HFFc6 (cell line): ENCODE measurements at places on chromosomes 5 and 9. TPM values are rescaled to one million over a fixed set of nuclear protein-coding genes. Genes with fewer than 3 reads are reported as not detected.

Gene ZBTB5
- 5.4 to 6.5 TPM (median 5.8 TPM) in 3 replicates for total RNA-seq

Gene HMGXB3
- 37.5 to 40.6 TPM (median 38.8 TPM) in 3 replicates for total RNA-seq

Gene KIF20A
- 34.8 and 78.8 TPM in 2 replicates for total RNA-seq

Gene MEIKIN
- total RNA-seq = not detected in 2 replicates

- no peak for DNase-seq
Observed at GRCh38 chr5:96582343-96582742, 79.8 kb upstream of the CAST start.

DNA sequence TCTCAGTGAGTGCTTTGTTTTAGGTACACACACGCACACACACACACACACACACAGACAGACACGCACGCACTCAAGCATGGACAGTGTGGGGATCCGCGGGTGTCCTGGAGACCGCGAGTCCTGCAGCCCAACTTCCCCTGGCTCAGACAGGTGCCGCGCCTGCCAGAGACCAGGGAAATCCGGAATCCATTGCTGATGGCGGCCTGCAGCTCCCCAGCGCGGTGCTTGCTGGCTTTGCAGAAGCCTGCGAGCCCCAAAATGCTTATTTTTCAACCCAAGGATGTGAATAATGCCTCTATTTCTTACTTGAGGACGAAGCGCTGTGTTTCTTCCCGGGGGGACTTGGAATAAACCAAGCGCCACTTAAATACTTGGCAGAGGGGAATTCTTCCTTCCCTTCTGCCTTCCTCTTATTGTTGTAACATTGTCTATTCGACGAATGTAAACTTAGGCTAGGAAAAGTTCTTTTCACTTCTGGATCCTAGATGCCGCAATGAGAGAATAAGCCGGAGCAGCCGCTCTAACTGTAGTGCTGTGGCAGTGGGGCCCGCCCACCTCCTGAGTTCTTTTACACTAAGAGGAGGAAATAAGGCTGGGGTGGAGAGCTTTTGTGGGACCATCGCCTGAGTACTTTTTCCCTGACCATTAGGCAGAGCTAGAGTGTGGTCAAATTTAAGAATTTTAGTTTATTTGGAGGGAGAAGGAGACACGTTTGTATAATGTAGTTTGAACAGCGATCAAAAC, 802 bp downstream of the ITGA2 start:
- peak; percentile 63 for DNase-seq

GRCh38 chr9:95497772-95498171, 19.0 kb downstream of the PTCH1 start:
- DNase-seq = no peak

GRCh38 chr9:99633265-99633664, 188.4 kb upstream of the NR4A3 start:
- no peak for DNase-seq

- peak; percentile 44 for DNase-seq
Observed at GRCh38 chr5:66828548-66829357, 232.6 kb downstream of the MAST4 start.

DNA sequence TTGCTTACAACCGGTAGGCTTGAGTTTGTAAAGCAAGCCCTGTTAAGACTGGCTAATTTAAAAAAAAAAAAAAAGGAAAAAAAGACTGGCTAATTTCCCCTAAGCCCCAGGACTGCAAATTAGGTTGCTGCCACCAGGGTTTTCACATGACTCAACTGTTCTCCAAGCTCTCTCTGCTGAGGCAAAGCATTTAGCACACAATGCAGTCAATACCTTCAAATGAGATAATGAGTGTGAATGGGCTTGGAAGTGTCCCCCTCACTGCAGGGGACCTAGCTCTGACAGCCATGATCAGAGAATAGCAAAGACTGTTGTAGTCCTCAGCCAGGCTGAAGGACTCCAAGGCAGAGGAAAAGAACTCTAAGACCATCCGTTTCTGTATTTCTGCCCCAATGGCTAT, 42.8 kb upstream of the ZSWIM6 start:
- DNase-seq = no peak

DNA sequence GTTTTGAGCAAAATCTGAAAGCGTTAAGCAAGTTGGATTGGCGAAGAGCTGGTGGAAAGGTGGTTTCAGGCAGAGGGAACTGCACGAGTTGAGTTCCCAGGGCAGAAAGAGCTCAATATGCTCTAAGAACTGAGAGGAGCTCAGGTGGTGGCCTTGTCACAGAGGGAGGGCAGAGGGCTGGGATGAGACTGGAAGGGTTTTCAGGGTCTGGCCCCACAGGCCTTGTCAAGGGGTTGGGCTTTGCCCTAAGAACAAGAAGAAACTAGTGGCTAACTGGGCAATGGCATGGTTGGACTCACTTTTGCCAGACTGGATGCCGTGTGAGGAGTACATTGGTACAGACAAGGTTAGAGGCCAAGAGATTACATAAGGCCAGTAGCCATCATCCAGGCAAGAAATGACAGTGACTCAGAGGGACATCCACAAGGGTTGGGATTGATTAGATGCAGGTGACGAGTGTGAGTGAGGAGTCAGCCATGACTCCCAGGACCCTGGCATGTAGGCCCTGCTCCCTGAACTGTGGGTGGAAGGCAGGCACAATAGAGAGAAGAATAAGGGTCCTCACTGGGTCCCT, 75.1 kb upstream of the SMIM23 start:
- DNase-seq = no peak

DNA sequence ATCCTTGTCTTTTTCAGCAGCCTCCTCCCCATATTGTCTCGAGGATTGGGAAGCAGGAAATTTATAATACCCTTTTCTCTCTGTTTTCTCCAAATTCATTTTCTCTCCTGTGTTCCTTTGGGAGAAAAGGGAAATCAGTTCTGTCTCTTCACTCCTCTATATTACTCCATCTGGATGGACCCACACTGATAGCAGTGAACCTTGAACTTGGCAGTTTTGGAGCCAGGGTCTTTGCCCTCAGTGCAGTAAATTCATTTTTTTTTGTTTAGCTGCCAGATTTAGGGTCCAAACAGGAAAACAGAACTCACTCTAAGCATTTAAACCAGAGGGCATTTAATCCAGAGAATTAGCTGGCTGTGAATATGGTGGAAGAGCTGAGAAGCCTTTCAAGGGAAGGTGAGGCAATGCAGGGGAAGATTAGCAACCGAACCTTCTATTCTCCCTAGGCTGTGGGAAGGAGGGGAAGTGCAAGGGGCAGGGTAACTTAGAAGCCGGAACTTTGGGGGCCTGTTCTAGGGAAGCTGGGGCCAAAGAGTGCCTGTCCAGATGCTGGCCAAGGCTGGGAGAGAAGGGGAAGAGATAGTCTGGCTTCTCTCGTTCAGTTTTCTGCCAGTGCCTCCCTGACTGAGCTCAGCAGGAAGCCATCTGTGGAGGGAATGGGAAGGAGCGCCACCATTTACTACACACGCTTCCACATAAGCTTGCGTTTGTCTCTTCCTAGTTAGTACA, 16.3 kb upstream of the NPR2 start:
- no peak for DNase-seq

DNA sequence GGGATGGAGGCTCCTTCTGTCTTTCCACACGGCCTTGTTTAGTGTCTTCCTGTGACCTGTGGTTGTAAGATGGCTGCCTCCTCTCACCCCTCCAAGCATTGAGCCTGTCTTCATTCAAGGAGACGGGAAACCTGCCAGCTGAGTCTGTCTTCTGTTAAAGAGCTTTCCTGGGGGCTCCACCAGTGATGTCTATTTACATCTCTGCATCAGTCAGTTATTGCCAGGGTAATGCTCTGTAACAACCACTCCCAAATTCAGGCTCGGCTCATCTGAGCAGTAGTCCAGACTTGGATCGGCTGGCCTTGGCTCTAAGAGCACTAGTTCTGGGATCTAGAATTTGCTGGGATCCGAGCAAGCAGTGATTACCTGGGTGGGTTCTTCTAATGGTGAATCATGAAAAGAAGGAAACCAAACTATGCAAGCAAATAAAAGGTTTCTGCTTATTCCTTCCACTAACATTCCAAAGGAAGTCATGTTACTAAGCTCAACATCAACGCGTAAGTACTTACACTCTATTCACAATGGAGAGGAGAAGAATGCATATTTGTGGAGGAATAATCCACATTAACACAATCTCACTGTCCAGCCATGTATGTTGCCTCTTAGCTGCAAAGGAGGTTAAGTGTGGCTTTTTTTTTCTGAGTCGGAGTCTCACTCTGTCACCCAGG, 61.7 kb downstream of the GALNT12 start:
- no peak for DNase-seq

DNA sequence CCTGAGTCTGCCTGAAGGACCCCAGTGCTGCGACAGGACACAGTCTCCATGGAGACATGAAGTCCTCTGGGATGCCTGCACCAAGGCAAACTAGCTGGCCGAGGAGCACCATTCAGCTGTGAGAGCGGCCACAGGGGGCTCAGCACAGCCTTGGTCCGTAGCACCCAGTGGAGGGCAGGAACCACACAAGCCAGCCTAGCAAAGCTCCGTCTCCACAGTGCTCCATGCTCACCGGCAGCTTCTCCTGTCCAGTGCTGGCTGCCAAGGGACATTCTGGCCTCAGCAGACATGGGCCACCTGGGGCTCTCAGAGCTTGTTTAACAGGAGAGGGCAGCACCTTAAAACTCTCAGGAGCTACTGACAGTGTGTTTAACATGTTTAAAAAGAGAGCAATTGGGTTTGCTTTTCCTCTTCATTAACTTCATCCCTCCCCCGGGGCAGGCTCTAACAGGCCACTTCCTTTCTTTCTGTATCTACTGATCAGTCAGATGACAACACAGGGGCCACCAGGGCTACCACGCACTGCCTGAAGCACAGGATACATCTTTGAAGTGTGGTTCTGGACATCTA, 57.0 kb downstream of the SECISBP2 start:
- no peak for DNase-seq

- no peak for DNase-seq
Observed at GRCh38 chr5:122354293-122354692, 42.3 kb downstream of the SNCAIP start.

- DNase-seq = no peak
Observed at GRCh38 chr5:74579215-74579614, 61.3 kb downstream of the ENC1 start.

- DNase-seq = no peak
Observed at GRCh38 chr5:3862906-3863305, 267.3 kb downstream of the IRX1 start.

DNA sequence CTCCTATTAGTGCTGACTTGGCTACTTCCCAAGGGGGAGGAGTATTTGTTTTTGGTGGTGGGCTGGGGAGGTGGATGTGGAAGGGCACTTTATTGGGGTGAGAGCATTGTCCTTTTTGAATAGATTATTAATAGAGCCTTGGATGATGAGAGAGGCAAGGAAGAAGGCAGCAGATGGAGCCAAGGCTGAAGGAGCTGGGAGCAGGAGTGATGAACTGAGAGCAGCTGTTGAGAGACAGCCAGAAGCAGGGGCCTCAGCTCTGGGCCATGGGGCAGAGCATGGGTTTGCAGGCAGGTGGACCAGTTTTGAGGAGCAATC, 29.6 kb downstream of the RGS3 start:
- no peak for DNase-seq
